ENCODE measurements at places on chromosomes 3 and 15.

- DNase-seq, result peak; percentile 80
Measured at GRCh38 chr15:85318048-85318731, 62.2 kb upstream of the AKAP13 start.

DNA sequence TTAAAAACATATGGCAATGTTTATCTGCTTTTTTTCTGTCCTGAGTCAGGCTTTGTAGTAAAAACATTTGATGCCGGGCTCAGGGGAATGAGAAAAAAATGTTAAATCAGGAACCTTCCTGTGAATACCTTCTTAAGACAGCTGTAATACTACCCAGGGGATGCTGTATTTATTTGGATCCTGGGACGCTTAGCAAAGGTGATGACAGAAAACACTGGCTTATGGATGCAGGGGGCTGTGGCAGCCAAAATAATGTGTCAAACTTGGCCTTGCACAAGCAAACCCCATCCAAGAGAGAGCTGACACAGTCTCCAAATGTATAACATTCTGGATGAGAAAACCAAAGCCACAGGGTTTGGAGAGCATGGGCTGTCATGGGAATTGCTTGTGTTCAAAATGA lies 438.2 kb upstream of the PROK2 start:
- no peak for DNase-seq

- no peak for DNase-seq
Measured at GRCh38 chr3:152595975-152596821, 238.7 kb upstream of the P2RY1 start.

DNA sequence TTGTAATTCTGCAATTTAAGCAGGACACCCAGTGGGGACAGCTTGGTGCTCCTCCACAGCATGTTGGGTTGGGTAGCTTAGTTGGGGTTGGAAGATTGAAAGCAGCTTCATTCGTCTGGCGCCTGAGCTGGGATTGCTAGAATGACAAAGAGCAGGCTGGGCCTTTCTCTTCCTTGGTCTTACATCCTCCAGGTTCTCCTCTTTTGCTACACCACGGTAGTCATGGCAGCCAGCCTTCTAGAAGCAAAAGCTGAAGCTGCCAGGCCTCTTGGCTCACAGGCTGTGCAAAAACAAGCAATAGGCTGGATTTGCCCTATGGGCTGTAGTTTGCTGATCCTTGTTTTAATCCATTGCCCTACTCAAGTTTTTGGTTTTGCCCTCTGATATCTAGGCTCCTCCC lies 3.2 kb upstream of the ANXA2 start:
- DNase-seq, result no peak

- peak; percentile 52 for DNase-seq
Measured at GRCh38 chr3:112464264-112464663, 35.0 kb downstream of the BTLA start.

DNA sequence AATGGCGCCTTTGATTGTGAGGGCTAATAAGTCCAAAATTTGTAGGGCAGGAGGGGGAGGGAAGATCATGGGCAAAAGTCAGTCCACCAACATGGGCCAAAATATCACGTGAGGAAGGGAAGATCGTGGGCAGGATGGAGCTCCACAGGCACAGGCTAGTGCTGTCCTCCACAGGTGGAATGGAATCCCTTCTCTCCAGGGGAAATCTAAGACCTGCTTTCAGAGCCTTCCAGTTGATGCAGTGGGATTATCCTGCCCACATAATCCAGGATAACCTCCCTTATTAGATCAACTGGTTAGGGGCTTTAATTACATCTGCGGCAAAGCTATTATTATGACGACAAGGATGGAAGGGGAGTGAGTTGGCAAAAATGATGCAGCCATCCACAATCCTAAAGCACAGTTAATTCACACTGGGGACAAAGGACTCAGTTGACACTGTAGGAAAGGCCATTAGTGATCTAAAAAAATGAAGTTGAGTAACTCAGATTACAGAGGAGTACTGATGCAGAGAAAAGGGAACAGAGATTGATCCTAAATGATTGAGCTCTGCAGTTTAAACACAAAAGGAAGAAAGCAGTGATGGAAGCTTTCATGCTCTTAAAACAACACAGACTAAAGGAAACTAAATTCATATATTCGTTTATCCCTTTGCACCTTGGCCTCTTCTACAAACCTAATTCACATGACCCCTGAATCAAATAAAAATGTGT lies 159.8 kb downstream of the AKAP13 start:
- DNase-seq, result no peak

DNA sequence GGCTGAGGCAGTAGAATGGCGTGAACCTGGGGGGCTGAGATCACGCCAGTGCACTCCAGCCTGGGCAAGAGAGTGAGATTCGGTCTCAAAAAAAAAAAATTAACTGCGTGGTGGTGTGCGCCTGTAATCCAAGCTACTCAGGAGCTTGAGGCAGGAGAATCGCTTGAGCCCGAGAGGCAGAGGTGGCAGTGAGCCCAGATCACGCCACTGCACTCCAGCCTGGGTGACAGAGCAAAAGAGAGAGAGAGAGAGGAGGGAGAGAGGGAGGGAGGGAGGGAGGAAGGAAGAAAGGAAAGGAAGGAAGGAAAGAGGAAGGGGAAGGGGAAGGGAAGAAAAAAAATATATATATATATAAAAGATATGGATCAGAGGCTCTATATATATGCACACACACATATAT lies 6.0 kb downstream of the TM4SF19 start:
- DNase-seq, result no peak

GRCh38 chr3:57169872-57170623 lies 4.9 kb upstream of the IL17RD start:
- DNase-seq, result peak; percentile 74

GRCh38 chr15:78408961-78409360 lies 29.1 kb upstream of the IREB2 start:
- no peak for DNase-seq

DNA sequence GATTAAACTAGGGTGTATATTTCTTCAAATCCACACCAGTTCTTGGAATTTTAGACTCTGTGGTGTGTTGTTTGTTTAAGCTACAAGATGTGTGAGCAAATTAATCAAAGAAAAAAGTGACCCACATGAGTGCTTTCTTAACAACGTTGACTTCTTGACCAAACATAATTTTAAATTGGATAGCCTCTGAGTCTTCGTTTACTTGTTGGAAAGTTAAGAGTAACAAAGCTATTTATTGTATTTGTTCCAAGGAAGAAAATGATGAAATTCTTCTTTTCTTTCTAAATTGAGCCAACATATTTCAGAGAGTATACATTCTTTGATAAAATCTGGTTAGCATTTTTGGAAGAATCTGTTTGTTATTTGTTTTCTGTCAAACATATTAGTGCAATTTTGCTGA lies 99.9 kb upstream of the IGSF10 start:
- DNase-seq, result no peak

GRCh38 chr15:40693904-40694687 lies 878 bp upstream of the RAD51 start:
- no peak for DNase-seq

GRCh38 chr15:72222393-72222792 lies 8.6 kb downstream of the PKM start:
- no peak for DNase-seq

- no peak for DNase-seq
Measured at GRCh38 chr3:101413656-101414055, 93.3 kb upstream of the IMPG2 start.

DNA sequence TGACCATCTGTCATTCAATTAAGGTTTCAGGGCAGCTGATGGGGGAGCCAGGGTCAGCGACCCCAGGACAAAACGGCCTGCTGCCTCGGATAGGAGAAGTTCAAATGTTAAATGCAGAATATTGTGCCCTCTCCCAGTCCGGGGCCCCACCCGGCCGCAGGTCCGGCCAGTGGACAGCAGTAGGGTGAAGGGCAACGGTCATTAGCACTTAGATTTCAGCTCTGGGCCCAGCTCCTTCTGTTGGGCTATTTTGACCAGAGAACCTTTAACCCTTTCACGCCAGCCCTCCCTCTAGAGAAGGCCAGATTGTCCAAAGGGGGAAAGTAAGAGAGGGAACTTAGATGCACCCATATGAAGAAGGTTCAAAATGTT lies 16.1 kb upstream of the ONECUT1 start:
- DNase-seq, result no peak

DNA sequence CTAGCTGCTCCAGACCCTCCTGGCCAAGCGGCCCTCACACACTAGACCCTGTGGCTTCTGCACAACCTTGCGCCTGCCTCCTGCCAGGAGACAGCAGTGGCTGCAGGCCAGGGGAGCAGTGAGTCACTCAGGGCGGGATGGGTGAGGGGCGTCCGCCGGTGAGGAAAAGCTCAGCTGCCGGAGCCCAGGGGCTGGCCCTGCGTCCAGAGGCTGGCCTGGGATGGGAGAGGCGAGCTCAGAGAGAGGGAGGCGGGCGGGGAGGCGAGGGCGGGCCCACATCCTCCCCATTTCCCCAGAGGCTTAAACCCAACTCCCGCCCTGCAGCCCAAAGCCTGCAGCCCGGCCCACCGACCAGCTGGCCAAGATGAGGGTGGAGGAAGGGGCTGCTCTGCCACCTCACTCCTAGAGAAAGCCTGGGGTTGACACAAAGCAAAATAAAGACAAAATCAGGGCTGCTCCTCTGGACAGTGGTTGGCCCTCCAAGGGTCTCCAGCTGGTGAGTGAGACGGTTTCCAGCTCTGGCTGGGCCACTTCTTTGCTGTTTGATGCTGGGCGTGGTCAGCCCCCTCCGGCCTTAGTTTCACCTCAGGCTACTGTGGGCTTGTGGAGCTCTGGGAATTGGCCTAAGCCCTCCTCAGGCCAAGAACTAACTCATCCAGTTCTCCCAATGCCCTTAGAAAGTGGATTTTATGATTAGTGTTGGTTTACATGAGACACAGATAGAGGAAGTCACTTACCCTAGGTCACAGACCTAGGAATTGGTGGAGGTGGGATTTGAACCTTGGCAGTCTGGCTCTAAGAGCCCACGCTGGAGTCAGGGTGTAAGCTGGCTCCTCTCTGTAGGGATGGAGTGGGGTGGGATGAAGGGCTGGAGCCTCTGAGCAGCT lies 50.6 kb downstream of the IQSEC1 start:
- no peak for DNase-seq

- no peak for DNase-seq
Measured at GRCh38 chr15:65399001-65399706, 21.4 kb upstream of the IGDCC3 start.

DNA sequence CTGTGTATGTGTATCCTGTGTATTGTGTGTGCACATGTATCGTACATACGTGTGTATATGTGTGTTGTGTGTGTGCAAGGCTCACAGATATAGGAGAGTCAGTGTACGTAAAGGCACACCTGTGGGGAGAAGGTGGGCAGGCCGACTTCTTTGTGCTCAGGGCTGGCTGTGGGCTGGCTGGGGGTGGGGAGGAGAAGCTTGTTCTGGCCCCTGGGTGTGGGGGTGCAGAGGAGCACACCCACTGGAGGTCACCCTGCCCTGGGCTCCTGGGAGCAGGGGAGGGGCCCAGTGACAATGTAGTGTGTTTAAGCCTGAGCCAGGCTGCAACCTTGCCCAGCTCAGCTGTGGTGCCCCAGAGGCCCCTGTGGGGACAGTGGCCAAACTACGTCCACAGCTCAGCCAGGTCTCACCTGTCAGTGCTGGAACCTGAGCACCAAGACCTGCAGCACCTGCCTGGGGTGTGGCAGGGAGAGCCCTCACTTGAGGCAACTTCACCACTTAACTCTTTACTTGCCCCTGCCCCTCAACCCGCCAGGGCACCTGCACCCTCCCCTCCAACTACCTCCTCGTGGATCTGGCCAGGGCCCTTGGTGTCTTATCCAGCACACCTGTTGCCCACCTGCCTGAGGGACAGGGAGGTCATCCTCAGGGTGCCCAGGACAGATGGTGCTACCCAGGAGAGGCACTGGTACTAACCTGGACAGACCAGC lies 2.6 kb upstream of the HHATL start:
- DNase-seq, result no peak

GRCh38 chr3:190150681-190151080 lies 30.0 kb upstream of the P3H2 start:
- DNase-seq, result no peak

- DNase-seq, result no peak
Measured at GRCh38 chr15:67259806-67260205, 5.2 kb downstream of the IQCH start.

DNA sequence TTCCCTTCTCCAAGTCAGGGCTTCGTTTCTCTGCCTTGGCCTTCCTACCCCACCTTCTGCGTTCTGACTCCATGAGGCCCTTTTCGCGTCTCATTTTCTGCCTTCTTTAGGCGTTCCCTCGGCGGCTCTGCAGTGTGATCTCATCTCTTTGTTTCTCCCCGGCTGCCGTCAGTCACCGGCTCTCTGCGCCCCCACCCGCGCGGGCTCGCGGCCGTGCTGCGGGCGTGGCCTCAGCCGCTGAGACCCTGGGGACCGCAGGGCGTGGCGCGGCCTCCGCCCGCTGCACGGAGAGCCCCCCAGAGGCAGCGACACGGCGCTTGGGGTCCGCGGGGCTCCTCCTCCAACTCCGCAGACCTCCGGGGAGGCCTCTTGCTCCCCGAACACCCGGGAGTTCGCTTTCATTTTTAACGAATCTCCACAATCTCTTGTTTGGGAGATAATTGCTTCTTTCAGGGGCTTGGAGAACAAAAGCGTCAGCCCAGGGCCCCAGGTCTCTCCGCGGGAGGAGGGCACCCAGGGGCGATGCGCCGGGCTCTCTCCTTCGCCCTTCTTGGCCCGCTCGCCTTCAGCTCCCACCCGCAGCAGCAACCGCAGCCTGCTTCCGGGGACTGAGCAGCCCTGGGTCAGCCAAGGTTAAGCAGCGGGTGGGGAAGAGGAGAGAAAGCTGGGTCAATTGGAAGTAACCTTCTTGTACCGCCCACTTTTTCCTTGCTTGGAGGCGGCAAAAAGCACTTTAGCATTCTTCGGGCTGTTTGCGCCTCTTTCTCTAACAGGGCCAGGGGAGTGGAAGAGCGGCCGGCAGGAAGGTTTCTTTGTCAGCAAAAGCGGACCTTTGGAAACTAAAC lies 35.2 kb downstream of the GAP43 start:
- peak; percentile 78 for DNase-seq

DNA sequence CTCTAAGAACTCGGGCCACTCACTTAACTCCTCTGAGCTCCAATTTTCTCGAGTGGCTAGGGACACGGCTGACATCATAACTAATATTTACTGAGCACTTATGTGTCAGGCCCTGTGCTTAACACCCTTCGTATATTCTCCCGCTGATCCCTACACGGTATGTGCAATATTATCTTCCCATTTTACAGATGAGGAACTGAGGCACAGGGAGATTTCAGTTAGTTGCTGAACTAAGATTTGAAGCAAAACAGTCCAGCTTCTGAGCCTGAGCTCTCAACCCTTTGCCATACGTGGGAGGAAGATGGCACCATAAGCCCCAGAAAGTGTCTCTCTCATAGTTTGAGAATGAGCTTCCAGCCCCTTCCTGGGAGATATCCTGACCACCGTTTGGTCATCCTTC lies 19.6 kb downstream of the FAH start:
- DNase-seq, result no peak

GRCh38 chr15:31265090-31265870 lies 61.4 kb upstream of the KLF13 start:
- no peak for DNase-seq

GRCh38 chr3:56761887-56762651 lies 39.7 kb downstream of the ARHGEF3 start:
- no peak for DNase-seq

- DNase-seq, result peak; percentile 44
Measured at GRCh38 chr3:53890726-53891475, 758 bp downstream of the SELENOK start.

- DNase-seq, result no peak
Measured at GRCh38 chr3:113548501-113548900, 16.1 kb downstream of the SIDT1 start.

GRCh38 chr15:69517052-69517451 lies 64.4 kb downstream of the RPLP1 start:
- DNase-seq, result no peak

- no peak for DNase-seq
Measured at GRCh38 chr15:94744080-94744793, 512.9 kb downstream of the MCTP2 start.
